ENCODE measurements at places on chromosomes 2 and 18.

- no peak for DNase-seq
Measured at GRCh38 chr2:33240178-33240577, 236.3 kb upstream of the RASGRP3 start.

GRCh38 chr2:5834501-5834900 is 142.3 kb downstream of the SOX11 start:
- no peak for DNase-seq

GRCh38 chr18:73879766-73880165 is 267.9 kb downstream of the FBXO15 start:
- peak; percentile 13 for DNase-seq

GRCh38 chr2:148819019-148819585 is 55.9 kb upstream of the KIF5C start:
- no peak for DNase-seq

- no peak for DNase-seq
Measured at GRCh38 chr18:33835419-33835818, 257.4 kb downstream of the ASXL3 start.

GRCh38 chr2:40455661-40456060 is 3.8 kb upstream of the SLC8A1 start:
- no peak for DNase-seq

DNA sequence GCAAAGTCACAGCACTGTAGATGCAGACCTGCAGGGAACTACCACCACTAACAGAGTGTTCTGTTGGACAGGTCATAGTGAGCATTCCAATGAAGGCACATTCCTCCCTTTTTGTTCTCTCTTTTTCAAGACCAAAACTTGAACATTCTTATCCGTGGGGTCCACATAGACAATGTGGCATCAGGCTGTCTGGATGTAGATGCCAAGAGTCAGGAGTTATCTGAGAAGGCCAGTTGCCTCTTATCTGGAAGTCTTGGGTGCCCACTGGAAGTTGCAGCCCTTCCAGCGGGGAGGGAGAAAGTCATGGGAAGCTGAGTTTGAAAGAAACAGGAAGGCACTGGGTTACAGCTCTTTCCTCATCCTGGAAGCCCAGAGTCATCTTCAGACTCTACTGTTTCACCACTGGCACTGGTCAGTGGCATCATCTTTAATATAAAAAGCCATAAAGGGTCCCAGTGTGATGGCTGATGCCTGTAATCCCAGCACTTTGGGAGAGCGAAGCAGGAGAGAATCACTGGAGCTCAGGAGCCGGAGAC is 61.4 kb downstream of the FAM161A start:
- DNase-seq: no peak

DNA sequence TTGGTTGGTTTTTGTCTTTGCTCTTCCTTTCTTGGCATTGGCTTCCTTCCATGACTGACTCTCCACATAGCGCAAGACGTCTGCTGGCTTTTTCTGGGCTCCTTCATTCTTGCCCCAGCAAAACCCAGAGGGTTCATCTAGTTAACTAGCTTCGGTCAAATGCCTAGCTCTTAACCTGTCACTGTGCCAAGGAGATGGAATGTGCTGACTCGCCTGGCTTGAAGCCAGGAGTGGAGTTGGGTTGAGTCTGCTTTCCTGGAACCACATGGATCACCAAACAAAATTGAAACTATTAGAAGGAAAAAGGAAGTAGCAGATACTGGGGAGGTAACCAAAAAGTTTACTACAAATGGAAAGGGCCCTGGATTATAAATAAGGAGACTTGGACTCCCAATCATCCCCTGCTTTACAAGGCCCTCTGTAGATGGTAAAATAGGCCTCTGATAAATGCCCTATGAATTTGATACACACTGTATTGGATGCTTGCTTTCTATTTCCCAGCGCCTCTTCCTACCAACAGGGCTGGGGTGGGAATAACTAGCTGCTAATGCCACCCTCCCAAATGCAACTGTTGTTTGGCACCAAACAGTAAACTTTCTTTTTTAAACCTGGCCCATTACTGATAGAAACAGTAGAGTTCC is 11.3 kb downstream of the MALT1 start:
- DNase-seq: peak; percentile 85

- no peak for DNase-seq
Measured at GRCh38 chr18:32378705-32379104, 92.0 kb downstream of the GAREM1 start.

DNA sequence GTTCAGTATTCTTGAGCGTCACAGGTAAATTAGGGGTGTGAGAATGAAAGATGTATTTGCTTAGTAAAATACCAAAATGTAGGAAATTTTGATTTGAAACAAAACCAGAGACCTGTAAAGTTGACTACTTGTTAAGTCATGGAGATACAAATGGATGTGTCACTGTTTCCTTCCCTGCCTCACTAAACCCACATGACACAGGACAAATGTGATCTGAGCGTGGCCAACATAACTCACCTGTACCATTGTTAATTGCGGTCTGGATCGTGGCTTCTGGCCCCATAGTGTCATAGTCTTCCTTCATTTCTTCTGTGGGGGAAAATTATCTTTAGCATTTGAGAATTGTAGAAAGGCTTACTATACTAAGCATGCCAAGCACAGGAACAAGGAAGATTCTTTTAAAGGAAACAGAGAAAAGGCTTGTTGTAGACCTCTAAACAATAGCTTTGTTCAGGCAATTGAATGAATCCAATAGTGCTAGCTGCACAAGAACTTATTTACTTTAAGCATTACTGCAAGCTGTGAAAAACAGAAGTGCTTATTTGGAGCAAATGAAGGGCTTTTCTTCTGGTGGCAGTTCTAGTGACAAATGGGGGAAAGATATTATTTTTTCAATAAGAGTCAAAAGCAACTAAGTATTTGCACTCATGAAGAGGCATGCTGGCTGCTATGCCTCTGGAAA is 95.2 kb downstream of the ZEB2 start:
- no peak for DNase-seq

- DNase-seq: no peak
Measured at GRCh38 chr2:191070276-191070675, 56.3 kb upstream of the STAT1 start.

DNA sequence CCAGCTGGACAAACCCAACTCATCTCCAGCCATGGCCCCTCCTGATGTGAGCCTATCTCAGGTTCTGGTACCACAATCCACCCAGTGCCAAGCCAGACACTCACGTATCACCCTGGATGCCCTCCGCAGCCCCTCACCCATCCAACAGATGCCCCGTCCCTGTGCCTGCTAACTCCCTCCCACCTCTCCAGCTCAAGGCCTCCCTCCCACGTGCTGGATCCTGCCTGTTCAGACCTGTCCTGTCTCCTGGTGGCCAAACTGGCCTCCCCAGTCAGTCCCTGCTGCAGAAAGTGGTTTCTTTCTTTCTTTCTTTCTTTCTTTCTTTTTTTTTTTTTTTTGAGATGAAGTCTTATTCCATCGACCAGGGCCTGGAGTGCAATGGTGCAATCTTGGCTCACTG is 86.2 kb downstream of the RRM2 start:
- DNase-seq: no peak

DNA sequence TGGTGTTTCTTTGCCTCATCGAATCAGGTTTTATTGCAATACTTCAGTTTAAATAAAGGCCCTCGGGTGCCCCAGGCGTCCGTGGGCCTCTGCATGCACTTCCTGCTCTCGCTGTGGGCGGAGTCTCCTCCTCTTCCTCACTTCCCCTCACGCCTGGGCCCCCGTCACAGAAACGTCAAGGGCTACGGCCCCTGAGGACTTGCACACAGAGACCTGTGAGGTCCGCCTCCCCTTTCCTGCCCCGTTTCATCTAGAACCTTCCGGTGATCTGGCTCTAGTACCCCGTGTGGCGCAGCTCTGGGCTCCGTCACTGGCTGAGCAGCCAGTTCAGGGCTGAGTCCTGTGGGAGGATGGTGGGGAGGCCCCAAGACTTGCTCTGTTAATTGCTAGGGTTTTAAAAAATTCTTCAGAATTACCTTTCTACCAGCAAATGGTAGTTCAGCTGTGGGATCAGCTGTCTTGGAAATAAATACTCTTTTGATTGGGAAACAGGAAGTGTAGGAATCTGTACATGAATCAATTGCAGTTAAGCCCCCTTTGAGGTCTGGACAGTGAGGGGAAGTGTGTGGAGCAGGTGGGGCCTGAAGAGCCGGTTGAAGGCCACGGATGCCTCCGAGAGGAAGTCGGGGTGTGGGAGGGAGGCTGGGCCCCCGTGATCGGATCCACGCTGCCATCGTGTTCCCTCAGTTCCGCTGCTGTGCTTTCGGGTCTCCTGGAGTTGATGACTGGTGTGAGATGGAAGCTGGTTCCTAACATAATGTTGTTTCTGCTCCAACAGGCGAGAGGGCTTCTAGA is 10.2 kb downstream of the NFATC1 start:
- no peak for DNase-seq

DNA sequence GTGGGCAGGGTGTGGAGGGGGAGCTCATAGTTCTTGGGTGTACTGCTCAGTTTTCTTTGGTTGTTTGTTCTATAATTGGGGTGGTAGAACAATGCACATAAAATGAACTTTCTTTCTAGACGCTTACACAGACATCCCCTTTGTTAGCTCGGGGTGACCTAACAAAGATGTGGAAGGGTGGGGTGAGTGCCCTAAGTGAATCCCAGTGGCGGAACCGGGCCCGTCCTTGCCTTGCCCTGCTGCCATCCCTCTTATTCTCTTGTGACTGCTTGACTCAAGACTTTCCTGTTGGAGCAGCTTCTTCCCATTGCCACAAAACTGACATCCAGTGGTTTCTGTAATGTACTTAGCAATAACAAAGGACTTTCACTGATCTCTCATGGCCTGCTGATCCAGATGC is 268.1 kb downstream of the PTGR3 start:
- no peak for DNase-seq

- no peak for DNase-seq
Measured at GRCh38 chr2:112154246-112155117, 16.3 kb downstream of the FBLN7 start.

GRCh38 chr2:12035029-12035720 is 288.7 kb downstream of the LPIN1 start:
- DNase-seq: no peak

DNA sequence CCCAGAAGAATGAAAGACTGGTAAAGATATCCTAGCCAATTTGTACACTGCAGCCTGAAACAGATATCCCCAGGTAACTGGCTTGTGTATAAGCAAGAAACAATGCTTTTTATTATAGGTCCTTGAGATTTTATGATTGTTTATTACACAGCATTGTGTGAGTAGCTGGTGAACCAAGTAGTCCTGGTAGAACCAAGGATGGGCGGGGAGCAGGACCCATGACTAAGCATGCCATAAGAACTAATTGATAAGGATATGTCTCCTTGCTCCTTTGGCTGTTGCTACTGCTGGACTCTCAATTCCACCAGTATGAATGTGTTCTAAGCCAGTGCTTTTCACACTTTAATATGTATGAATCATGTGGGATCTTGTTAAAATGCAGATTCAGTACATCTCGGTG is 12.3 kb upstream of the ALMS1 start:
- DNase-seq: no peak

DNA sequence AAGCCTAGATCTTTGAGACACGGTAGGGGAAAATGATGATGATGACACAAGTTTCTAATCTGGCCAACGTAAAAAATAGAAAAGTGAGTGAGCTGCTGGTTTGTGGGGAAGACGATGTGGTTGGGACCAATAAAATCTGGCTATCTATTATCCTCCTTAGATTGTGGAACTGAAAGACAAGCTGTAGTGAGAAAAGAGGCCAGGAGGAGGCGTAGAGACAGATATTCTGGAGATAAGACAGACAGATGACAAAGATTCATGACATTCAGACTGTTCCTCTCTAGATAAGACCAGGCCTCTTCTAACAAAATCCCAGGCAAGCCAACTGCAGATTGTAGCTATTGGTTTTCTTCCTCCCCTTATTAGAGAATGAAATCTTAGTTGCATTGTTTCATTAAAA is 376.3 kb upstream of the UBE2E3 start:
- DNase-seq: no peak

DNA sequence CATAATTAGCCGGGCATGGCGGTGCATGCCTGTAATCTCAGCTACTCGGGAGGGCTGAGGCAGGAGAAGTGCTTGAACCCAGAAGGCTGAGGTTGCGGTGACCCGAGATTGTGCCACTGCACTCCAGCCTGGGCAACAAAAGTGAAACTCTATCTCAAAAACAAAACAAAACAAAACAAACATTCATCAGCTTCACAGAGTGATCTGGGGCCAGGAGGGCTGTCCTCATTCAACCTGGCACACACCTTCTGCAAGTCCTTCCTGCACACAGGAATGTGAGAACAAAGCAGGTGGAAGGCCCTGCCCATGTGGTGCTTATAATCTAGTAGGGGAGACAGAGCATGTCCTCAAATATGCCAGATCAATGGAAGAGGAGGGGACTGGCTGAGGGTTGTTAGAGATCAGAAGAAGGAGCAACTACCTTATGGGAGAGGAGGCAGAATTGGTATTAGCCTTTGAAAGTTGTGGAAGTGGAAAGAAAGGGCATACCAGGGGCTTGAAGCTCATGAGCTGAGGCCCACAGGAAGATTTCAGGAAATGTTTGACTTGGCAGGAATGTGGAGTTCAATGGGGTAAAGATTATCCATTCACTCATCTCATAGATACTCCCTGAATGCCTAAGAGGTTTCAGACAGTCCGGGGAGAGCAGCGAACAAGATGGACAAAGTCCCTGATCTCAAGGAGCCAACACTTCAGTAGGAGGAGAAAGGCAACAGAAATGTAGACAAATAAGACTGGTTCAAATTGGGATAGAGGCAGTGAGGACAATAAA is 155.3 kb upstream of the SIX3 start:
- no peak for DNase-seq

- DNase-seq: no peak
Measured at GRCh38 chr2:67671464-67672450, 274.6 kb downstream of the ETAA1 start.

- no peak for DNase-seq
Measured at GRCh38 chr2:130882111-130882690, 45.5 kb downstream of the ARHGEF4 start.

- DNase-seq: no peak
Measured at GRCh38 chr18:48837676-48838075, 113.1 kb downstream of the SMAD7 start.

DNA sequence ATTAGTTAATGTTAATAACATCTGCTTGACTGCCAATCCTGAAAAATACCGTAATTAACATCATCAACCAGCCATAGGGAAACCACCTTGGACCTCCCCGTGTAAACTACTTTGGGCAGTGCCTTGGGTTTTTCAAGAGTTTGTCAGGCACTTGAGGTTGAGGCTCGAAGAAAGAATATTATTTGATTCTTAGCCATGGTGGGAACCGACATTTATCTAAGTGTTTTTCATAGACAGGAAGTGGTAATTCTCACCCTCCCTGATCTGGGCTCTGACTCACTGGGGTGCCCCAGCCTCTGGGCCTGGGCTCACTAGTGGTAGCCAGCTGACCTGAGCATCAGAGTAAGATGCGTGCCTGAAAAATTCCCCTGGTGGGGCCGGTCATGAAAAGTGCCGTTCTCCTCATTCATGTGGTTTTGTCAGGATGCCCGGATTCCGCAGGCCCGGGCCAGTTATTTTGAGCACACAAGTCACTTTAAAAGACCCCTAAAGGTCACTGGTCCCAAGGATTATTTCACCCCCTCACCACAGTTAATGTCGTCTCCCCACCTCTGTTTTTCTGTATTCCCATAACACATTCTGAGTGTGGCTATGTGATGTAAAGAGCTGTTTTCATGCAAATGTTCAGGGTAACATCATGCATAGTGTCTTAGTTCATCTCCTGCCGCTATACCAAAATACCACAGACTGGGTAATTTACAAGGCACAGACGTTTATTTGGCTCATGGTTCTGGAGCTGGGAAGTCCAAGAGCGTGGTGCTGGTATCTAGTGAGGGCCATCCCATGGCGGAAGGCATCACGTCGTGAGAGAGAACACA is 21.6 kb upstream of the SPATA3 start:
- peak; percentile 67 for DNase-seq

Data from retinal pigment epithelial cell (primary cell).